ENCODE measurements at places on chromosomes 1 and 21.

DNA sequence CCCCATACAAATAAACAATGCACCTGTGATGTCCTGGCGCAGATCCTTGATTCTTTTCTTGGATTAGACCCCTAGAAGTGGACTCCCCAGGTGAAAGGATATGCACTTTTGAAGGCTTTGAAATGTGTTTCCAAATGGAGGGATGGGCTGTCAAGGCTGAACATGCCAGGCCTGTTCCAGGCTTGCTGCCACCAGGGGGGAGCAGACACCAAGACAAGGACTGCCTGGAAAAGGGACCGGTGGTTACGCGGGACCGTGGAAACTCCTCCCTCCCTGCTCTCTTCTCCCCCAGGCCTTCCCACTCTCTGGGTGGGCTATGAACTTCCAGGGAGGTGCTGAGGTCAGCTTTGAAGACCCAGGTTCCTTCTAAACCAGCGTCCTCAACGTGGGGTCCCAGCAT is 12.7 kb downstream of the C1QB start:
- no peak for DNase-seq

DNA sequence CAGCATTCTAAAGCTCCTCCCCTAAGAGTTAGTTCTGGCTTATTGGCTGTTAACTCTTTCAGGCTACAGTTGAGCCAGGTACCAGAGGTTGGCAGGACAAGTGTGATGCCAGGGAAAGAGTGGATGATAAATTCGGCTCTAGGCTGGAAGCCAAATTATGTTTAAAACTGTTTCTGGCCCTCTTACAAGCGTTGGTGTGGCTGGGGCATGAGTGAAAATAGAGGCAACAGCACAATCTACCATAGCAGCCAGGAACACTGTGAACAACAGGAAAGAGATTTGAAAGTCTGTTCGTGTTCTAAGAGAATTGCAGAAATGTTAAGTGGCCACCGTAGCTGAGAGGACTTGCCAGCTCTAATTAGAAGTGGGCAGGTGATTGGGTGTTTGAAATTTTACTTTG is 84.2 kb downstream of the CDC7 start:
- no peak for DNase-seq

GRCh38 chr1:228084797-228085196 is 2.3 kb downstream of the ARF1 start:
- DNase-seq: no peak

- DNase-seq: no peak
Observed at GRCh38 chr1:173062150-173062938, 11.6 kb upstream of the TNFSF18 start.

- DNase-seq: no peak
Observed at GRCh38 chr1:71081697-71082080, 854 bp upstream of the ZRANB2 start.

GRCh38 chr1:230188826-230189225 is 121.8 kb downstream of the GALNT2 start:
- DNase-seq: no peak

GRCh38 chr1:221032637-221033280 is 153.5 kb downstream of the HLX start:
- no peak for DNase-seq
